Muscle of back (tissue), 13 donors: ENCODE measurements at places on chromosomes 4 and X. TPM values are rescaled to one million over a fixed set of nuclear protein-coding genes. Genes with fewer than 3 reads are reported as not detected.

Gene ENAM
- polyA plus RNA-seq = 3.5 TPM

Gene PABPC1L2A
- polyA plus RNA-seq = not detected

DNA sequence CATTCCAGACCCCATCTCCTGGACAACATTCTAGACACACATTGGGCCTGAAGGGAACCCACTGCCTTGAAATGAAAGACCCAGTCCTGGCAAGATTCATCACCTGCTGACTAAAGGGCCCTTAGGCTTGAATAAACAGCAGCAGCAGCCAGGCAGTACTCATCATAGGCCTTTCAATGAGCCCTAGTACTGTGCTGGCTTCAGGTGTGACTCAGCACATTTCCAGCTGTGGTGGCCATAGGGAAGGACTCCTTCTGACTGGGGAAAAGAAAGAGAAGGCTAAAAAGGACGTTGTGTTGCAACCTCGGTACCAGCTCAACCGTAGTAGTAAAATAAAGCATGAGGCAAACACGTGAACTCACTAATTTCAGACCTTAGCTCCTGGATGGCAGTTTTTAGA is 344.0 kb downstream of the ACTRT1 start:
- DNase-seq = no peak

GRCh38 chrX:79270401-79270800 is 96.7 kb downstream of the ITM2A start:
- no peak for DNase-seq
